ENCODE measurements at places on chromosomes 4 and X.

DNA sequence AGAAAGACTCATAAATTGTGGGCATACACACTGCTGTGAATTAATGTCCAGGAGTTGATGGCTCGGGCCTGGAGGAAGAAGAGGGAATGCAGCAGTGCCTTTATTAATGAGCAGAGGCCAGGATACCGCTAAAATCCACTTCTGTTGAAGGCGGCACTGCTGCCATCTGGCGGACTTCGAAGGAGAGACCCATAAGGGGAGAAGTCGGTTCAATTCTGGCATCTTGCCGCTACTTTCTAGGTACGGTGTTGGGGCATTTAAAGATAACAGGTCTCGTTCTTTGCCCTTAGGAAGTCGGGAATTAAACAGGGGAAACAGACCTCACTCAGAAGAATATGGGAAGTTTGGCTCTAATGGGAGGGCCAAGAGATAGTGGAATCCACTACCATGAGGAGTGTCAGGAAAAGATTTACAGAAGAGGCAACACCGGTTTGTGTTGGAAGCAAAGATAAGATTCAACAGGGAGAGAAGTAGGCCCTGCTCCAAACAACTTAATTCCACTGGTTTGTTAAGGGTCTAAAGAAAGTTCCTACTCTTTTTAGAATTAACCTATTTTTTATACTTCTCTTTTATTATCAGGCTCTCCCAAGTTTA is 133.6 kb upstream of the GIMD1 start:
- peak; percentile 21 for DNase-seq

- peak; percentile 10 for DNase-seq
Measured at GRCh38 chr4:15809058-15809457, 30.9 kb downstream of the CD38 start.

- DNase-seq: peak; percentile 40
Measured at GRCh38 chr4:87848622-87849351, 16.0 kb downstream of the MEPE start.

GRCh38 chrX:111254896-111255693 is 15.2 kb downstream of the CAPN6 start:
- no peak for DNase-seq

DNA sequence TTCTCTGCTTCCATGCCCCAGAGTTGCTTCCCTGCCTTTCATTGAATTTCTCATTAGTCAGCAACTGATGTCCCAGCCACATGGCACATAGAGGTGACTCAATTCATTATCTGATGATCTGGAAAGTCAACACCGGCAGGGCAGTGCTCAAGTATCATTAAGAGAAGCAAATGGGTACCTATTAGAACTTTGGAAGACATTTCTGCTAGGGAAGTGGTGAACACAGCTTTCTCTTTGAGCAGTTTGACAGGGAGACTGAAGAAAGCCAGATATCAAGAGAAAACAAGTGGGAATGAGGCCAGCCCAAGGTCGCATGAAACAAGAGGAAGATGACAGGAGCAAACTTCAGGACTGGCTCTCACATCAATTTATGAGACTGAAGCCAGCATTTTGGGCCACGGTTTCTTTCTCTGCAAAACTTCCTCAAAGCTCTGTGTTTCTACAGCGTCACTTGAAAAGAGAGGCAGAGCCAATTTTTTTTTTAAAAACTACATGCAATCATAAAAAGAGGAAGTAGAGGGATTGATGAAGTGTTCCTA is 108.3 kb upstream of the RPS6KA3 start:
- no peak for DNase-seq

- no peak for DNase-seq
Measured at GRCh38 chr4:172736046-172736445, 432.6 kb upstream of the GALNT7 start.

DNA sequence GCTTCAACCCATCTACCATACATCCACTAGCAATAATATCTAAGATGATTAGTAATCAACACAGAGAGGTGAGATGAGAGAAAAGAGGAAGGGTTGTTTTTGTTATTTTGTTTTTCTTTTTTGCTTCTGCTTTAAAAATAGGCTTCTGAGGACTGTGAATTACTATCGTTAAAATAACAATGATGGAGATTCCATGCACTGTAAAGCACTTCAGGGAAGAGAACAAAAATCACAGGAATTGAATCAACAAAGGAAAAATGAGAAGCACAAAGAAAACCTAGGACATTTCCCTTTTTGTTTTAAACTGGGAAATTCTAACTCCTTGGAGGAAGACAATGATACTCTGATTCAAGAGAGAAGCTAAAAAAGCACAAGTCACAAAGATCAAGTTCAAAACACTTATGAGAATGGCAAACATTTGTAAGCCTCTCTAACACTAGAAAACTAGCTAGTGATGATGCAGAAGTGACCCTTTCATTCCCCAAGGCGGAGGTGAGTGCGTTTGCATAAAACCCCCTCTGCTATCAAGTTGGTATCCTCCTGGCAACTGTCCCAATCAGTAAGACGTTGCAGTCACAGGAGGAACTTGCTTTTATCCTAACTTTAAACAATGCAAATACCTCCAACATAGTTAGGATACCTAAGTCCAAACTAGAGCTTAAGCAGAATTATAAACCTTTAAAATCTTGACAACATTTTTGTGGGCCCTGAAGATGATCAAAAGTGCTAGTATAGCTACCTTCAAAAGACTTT is 308.5 kb downstream of the CAMK2D start:
- no peak for DNase-seq

DNA sequence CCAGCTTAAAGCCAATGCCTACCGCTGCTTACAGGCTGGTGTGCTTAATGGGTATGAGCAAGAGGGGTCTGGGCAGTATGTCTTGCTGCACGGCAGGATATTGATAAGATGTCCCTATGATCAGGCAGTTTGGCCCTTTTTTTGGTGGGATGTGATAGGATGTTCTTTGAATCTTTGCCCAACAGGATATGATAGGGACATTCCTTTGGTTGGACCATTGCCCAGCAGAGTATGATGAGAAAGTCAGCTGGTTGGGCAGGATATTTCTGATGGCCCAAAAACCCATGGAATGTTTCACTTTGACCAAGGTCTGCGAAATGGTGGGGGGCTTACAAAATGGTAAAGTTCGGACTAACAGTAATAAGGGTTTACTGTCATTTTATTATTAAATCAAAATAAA is 1060.6 kb downstream of the STIM2 start:
- DNase-seq: no peak

DNA sequence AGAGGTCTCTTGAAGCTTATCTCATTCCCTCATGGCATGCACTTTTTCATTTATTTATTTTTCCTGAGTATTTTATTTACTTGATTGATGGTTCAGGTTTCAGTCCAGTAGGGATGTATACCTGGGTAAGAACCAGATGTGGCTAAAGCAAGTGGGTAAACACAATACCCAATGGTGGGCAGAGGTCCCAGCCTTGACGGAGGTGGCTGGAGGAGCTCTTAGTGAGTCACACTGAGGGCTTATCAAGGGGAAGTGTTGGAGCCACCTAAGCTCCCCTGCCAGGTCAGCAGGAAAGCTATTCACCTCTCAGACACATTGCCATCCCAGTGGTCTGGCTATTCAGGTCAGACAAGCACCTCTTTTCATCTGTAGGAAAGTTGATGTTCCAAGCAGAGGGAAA is 236.2 kb upstream of the MAGEB16 start:
- DNase-seq: no peak

DNA sequence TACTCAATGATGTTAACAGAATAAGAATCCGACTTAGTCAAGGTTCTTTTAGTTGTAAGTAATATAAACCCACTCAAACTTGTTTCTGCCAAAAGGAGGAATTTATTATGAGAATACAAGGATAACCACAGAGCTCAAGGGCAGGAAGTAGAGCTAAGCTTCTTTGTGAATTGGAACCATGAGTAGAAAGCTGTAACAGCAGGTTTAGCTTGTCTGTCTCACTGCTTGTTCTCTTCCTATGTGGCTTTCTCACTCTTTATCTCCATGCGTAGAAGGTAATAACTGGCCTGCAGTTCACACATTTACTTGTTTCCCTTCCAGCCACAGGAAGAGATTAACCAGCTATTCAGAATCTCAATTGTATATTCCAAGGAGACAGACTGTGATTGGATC is 378.3 kb downstream of the PPP1R2C start:
- peak; percentile 6 for DNase-seq

- no peak for DNase-seq
Measured at GRCh38 chr4:99033956-99034355, 38.4 kb downstream of the METAP1 start.

- DNase-seq: no peak
Measured at GRCh38 chrX:143623657-143624056, 12.2 kb downstream of the SLITRK4 start.

DNA sequence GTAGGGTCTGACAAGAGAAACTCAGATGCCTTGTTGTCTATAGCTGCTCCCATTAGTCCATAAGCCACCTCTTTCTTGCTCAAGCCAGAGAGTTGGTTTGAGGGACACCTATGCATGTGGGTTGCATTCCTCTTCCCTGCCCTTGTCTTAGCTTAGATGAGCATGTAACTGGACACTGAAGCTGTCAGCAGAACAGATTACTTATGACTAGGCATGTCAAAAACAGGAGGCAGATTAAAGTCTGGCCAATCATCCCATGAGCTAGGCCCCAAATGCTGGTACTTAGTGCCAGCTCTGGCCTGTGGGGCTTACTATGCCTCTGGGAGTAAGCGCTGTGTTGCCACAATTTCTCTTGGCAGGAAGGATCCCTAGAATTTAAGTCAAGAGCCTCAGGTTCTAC is 215.2 kb downstream of the AR start:
- no peak for DNase-seq

GRCh38 chrX:133666256-133666655 is 251.0 kb upstream of the GPC4 start:
- DNase-seq: no peak

DNA sequence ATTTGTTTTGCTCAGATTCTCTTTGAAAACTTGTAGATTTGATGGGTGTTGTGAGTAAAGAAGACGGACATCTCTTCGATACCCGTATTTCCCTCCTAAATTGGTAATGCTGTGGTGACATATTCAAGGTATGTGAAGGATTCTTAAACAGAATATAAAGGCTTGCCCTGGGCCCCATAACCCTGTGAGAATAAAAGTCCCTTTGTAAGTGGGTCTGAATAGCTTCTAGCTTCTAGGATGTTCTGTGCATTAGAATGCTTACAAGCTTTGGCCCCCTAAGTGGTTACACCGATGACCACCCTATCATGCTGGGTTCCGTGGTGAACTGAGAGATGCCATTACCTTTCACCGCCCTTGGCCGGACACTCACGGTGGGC is 574 bp upstream of the MOB1B start:
- peak; percentile 10 for DNase-seq

- DNase-seq: no peak
Measured at GRCh38 chr4:22003878-22004277, 55.3 kb upstream of the KCNIP4 start.

GRCh38 chr4:163108614-163109013 is 58.1 kb downstream of the NAF1 start:
- DNase-seq: no peak

DNA sequence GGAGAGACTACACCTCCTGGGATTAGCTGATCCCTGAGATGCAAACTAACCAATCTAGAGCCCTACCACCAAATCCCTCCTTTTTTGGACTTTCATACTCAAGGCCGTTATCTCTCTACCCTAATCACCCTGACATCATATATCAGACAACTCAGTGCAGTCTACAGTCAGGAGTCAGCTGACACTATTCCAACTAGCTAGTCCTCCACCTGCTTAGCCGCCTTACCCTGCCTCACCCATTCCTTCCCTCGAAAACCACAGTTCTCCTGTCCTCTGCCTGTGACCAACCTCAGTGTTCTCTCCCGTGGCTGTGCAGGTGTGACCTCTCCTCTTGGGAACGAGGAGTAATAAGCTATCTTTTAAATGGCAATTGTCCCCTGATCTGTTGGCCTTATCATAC is 1.8 kb upstream of the PPEF2 start:
- DNase-seq: no peak

- DNase-seq: no peak
Measured at GRCh38 chr4:21304540-21304887, 604.3 kb downstream of the PACRGL start.

DNA sequence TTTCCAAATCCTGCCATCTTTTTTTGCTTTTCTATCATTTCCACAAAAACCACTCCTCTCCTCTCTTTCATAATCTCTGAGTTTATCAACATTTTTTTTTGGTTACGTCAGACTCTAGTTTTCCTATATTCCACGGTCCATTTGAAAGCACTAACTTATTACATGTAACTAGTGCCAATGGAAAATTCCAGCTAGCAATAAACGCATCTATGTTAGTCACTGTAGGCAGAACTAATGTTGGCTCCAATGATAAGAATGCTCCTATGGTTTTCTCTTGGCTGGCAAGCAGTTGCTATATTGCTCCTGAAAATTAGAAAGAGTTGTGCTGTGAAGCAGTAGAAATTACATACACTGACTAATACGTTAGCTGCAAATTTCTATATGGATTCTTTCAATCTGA is 634.6 kb upstream of the FTHL17 start:
- no peak for DNase-seq

- no peak for DNase-seq
Measured at GRCh38 chr4:143207555-143207954, 22.8 kb downstream of the USP38 start.

- DNase-seq: no peak
Measured at GRCh38 chrX:39398963-39399261, 597.7 kb downstream of the MID1IP1 start.

DNA sequence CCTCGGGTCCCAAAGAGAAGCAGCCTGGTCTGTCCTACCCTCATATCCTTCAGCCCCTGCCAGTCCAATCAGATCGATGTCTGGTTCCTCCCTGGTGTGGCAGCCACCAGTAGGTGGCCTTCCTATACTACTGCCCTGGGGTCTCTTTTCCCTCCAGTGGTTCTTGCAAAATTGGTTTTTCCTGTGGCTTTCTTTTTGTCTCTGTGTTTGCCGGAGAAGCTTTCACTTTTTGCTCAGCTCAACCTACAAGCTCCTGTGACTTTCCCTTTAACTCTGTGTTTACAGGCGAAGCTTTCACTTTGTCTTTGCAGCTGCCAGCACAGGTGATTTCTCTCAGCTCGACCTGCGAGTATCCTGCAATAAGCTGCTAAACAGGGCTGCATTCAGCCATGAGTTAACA is 46.8 kb downstream of the UGT2A3 start:
- DNase-seq: no peak

- DNase-seq: no peak
Measured at GRCh38 chrX:39893417-39894338, 204.1 kb downstream of the BCOR start.

DNA sequence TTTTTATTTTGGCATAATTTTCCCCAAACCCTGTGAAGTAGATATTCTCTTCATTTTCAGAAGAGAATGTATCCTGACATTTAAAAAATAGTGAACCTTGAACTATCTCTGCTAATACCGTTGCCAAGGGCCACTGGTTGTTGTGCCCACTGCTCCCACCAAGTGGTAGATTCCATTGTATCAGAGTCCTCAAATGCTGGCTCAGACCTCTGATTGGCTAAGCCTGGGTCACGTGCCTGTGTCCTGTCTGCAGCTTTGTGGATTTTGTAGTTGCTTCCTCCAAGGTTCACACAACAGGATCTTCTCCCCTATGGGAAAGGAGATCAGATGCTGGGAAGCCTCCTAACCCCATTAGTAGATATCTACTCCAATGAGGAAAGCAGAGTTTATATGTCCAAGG is 104.8 kb upstream of the CASK start:
- no peak for DNase-seq

GRCh38 chr4:39587881-39588280 is 50.8 kb downstream of the SMIM14 start:
- DNase-seq: no peak
